ENCODE measurements at places on chromosomes 2 and 18. TPM values are rescaled to one million over a fixed set of nuclear protein-coding genes. Genes with fewer than 3 reads are reported as not detected.
A peak's percentile ranks its signal among the peaks of the same experiment; 100 is the strongest.

GRCh38 chr2:119888680-119889079 lies 124.2 kb upstream of the EPB41L5 start:
- H3K4me1 ChIP-seq = no peaks in the 10 kb centered on the region
- H3K27ac ChIP-seq = no peak overlapping the region
- no peak overlapping the region for H3K4me3 ChIP-seq
- H3K27me3 ChIP-seq = no peaks in the 10 kb centered on the region

GRCh38 chr2:74179063-74179865 lies 585 bp upstream of the MOB1A start:
- H3K4me1 ChIP-seq = peaks cover 37% of the 10 kb centered on the region
- no peak for DNase-seq
- no peaks in the 10 kb centered on the region for H3K27me3 ChIP-seq
- H3K27ac ChIP-seq = peak overlapping the region; percentile 97

GRCh38 chr18:43312891-43313290 lies 35.6 kb upstream of the SYT4 start:
- no peak overlapping the region for H3K27ac ChIP-seq
- no peaks in the 10 kb centered on the region for H3K27me3 ChIP-seq
- H3K4me1 ChIP-seq = no peaks in the 10 kb centered on the region
- H3K4me3 ChIP-seq = no peak overlapping the region
- no peak for DNase-seq
- H3K36me3 ChIP-seq = no peaks in the 10 kb centered on the region

Gene SCG2
- 11.7 TPM for total RNA-seq

DNA sequence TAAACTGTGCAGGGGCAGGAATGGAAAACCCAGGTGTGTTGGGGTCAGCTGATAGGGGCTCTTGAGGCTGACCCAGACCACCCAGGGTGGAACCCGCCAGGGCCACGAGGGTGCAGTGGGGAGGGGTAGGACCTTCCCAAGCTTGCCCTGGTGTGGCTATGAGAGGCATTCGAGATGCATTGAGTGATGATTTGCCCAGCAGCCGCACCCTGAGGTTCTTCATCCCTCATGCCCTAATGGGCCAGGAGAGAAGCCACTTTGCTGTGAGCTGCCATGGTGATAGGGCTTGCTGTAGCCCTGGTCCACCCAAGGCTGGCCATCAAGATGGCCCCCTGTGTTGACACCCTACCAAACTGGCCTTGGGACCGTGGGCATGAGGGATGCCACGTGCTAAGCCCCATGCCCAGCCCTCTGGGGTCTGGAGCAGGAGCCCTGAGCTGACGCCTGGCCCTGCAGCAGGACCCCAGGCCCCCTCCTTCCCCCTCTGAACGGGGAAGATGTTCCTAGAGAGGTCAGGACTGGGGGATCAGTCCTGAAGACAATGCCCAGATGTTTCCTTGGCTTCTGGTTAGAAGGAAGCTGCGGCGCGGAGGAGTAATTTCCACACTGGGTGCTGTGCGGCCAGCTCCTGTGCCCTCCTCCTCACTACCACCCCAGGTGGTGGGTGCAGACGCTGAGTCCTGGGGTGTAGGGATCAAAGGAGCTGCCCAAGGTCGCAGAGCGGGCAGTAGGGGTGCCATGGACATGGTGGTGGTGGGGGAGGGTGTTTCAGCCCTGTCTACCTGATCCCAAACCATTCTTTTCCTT lies 122.5 kb upstream of the HDAC4 start:
- no peaks in the 10 kb centered on the region for H3K36me3 ChIP-seq
- H3K27ac ChIP-seq = no peak overlapping the region
- H3K4me1 ChIP-seq = no peaks in the 10 kb centered on the region
- DNase-seq = no peak

GRCh38 chr2:207558079-207558491 lies 28.3 kb downstream of the CREB1 start:
- no peaks in the 10 kb centered on the region for H3K27me3 ChIP-seq
- peaks cover 13% of the 10 kb centered on the region for H3K4me1 ChIP-seq
- H3K27ac ChIP-seq = no peak overlapping the region
- no peak for DNase-seq
- peaks cover 24% of the 10 kb centered on the region for H3K36me3 ChIP-seq

Data from stomach (tissue), 19 donors.